Activated T-cell treated with anti-CD3 and anti-CD28 coated beads, Interleukin-2, amount 50 U/mL, for 4 hours (primary cell): ENCODE measurements at places on chromosomes 11 and 22. TPM values are rescaled to one million over a fixed set of nuclear protein-coding genes. Genes with fewer than 3 reads are reported as not detected.

Gene HTR3A
- total RNA-seq: not detected

DNA sequence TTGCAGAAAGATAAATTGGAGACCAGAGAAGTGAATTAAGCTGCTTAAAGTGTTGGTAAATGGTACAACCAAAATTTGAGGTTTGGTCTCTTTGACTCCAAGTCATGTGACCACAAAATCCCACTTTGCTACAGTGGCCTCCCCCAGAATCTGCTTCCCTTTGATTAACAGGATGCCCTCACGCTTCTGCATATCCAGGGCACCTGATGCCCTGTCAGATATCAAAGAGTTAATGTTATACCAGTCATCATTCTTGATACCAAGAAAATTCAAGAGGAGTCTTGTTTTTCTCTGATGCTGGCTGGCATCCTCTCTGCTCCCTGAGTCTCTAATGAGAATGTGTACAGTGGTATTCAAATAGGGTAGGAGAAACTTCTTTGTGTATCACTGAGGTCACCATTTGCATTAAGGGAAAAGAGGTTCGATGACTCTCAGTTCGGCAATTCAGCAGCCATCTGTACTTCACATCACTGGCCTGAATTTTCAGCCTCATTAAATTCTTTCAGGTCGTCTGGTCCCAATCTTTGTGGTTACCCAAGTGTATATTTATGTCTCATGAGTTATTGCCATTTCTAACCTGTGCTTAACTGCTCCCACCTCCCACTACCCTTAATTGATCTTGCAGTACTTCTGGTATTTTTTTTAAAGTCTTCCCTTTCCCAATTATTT is 73.9 kb downstream of the BDNF start:
- no peak for DNase-seq

Gene IGLL1
- not detected for total RNA-seq

DNA sequence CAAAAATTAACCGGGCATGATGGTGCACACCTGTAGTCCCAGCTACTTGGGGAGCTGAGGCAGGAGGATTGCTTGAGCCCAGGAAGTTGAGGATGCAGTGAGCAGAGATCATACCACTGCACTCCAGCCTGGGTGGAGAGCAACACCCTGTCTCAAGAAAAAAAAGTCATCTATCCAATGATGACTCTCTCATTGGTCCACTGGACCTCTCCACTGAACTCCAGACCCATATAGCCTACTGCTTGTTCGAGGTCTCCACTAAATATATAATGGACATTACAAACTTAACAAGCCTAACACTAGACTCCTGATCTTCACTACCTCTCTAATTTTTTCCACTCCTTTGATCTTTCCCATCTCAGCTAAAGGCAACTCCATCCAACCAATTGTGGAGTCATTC is 33.5 kb upstream of the MTCH2 start:
- DNase-seq: no peak

DNA sequence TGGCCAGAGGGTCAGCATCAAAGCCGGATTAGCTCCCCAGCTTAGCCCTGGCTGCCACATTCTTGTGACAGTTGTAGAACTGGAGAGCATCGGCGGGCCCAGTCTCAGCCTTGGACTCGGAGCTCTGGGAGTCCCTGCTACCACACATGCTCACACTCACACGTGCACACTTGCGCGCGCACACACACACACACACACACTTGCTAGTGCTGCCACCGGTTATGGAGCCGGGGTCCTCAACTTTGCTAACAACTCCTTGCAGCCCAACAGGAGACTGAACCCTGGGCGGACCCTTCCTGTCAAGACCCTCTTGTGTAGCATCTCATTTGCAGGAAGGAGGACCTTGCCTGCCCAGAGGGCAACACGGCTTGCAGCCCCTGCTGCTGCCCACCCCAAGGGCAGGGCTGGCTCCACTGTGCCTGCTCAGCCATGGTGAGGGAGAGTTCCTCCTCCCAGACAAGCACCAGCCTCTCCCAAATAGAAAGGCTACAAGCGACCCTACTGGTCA is 107.6 kb downstream of the WNT7B start:
- DNase-seq: no peak

DNA sequence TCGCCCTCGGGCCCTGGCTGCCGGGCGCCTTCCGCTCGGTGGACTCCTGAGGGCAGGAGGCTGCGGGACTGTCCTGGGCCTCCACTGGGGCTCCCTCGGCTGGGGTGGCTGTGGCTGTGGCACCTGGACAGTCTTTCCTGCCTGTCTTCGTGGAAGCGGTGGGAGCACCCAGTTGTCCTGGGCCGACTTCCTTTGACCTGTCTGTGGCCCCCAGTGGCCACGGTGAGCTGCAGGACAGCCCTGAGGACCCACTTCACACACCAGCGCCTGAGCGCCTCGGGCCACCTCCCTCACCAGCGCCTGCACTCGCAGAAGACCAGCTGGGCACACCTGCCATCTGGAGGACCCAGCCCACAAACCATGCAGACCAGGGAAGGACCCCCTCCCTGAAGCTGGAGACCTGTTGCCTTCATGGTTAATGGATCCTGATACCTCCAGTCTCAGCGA is 1.8 kb upstream of the EPS8L2 start:
- DNase-seq: no peak

DNA sequence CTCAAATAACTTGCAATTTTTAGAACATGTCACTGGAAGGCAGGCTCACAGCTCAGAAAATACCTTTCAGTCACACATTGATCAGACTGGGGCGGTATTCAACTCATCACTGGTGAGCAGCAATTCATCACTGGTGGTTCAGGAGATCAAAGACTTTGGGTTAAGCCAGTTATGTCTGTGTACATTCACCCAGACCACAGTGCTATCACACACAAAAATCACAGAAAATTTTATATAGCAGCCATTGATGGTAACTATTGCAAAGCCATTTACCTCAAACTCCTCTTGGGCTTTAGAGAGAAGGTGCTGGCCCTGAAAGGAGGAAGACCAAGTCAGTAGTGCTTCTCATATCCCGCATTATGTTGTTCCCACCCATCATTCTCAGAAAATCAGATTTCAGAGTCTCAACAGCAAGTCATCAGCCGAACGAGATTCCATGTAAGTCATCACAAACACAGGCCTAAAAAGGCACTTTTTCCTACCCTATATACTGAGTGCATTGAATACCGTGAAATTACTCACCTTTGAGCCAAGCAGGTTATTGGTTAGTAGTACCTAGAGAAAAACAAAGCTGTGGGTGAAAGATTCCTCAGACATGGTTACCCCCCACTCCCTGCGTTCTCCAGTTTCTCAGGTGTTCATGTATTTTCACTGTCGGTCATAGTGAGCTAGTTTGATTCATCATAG is 14.0 kb upstream of the WDR74 start:
- no peak for DNase-seq

- DNase-seq: no peak
Observed at GRCh38 chr22:28792491-28793383, 7.6 kb downstream of the XBP1 start.

Gene MUC15
- total RNA-seq: not detected

Gene PLAAT5
- 0.24 TPM for total RNA-seq

DNA sequence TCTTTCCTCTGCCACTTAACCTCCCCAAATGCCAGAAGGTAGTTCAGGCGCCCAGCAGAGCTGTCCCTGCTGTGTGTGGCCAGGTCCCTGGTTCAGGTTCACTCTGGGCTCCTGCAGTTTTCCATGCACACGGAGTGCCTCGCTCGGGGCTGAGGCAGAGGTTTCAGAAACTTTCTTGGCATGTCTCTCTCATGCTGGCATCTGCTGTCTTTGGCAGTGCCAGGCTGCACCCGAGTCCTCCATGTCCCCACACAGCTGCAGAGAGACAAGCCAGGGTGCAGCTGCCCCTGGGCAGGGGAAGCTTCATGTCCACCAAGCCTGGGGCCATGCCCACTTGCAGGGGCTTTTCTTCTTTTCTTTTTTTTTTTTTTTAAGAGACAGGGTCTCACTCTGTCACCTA is 7.0 kb upstream of the NEFH start:
- no peak for DNase-seq
